ENCODE measurements at places on chromosomes 11 and 22. TPM values are rescaled to one million over a fixed set of nuclear protein-coding genes. Genes with fewer than 3 reads are reported as not detected.

DNA sequence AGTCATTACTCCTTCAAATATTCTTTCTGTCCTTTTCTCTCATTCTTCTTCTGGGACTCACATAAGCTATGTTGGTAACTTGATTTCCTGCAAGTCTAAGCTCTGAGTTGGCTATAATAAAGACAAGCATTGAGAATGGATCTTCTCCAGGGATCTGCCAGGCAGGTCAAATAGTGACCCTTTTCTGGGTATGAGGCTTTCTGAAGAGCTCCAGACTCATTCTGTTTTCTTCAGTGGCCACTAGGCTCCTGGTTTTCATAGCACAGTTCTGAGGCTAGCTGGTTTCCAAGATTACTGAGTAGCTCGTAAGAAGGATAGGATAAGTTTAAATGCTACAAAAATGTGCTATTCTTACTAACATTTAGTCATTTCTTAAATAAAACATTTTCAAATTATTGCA lies 38.3 kb downstream of the TMPRSS5 start:
- DNase-seq = no peak

DNA sequence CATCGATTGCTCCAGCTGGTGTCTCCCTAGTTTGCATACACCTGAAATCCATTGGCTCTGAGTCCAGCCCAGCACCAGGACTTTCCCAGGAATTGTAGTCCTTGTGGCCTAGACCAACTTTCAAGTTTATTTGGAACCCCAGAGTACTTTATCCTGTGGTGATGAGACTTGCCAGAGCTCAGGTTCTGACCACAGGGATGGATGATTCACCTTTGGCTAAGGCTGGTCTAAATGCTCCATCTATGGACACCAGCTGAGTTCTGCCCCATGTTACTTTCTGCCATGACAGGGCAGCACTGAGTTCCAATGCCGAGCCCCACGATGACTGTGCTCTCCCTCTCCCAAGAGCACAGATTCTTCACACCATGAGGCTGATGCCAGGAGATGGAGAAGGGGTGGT lies 17.3 kb upstream of the INSC start:
- DNase-seq = no peak

DNA sequence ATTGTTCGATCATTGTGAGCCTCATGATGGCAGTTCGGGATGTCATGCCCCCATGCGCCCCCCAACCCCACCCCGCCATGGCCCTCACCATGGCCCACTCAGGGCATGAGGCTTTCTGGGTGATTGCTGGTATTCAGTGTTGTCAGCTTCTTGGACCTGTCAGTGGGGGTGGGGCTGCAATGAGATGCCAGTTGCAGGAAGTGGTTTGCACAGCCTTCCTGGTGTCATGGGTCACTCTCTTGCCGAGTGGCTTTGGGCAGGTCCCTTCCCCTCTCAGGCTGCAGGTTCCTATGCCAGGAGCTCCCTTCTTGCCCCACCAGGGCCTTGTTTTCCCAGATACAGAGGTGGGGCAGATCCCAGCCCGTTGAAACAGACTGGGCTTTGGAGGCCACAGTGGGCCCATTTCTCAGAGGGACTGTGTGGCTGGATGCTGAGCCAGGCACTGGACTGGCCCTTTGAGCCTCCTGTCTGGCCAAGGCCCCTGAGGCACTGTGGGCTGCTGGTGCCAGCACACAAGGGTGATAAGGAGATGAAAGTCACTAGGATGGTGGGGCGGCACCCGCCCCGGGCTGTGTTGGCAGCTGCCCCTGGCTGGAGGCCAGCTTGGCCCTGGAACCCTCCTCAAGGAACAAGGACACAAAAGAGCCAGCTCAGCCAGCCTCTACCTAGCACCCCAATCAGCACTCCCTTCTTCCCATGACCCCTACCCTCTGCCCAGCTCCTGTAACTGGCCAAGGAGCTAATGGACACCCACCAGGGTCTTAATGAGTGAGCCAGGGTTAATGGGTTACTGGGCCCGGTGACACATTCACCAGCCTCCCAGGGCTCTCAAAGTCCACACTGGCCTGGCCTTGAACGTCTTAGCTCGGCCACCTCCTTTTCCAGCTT lies 1.5 kb upstream of the GGT1 start:
- no peak for DNase-seq

- peak; percentile 50 for DNase-seq
These were observed 6.9 kb downstream of the IL18BP start for GRCh38 chr11:72005347-72006260.

DNA sequence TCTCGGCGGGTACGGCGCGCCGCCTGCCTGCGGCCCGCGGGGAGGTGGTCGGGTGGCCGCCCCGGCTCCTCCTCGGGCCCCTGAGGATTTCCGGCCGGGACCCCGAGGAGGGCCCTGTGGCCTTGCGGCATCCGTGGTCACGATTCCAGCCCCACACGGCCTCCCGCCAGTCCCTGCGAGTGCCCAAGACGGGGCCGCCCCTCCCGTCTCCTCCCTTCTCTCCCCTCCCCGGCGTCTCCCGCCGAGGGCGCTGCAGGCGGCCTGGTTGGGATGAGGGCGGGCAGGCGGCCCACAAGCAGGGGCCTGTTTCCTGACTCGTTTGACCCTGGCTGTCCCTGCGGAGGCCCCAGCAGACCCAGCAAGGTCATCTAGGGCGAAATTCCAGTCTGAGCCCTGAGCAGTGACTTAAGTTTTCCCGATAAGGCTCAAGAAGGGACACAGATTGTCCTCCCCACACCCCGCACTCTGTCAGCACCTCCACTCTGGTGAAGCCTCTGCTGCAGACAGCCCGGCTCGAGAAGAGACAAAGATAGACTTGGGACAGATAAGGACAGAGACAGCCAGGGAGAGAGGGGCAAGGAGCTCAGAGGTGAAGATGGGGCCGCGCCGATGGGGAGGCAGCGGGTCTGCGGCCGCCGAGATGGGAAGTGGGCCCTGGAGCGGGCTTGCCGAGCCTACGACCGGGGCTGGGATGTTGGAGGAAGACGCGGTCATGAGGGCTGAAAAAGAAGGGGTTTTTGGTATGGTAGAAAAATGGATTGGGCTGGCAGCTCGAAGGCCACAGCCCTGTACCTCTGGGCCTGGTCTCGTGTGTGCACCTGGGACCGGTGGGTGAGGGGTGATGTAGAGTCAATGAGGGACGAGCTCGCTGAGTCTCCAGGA lies 95.0 kb downstream of the SWAP70 start:
- peak; percentile 63 for DNase-seq

DNA sequence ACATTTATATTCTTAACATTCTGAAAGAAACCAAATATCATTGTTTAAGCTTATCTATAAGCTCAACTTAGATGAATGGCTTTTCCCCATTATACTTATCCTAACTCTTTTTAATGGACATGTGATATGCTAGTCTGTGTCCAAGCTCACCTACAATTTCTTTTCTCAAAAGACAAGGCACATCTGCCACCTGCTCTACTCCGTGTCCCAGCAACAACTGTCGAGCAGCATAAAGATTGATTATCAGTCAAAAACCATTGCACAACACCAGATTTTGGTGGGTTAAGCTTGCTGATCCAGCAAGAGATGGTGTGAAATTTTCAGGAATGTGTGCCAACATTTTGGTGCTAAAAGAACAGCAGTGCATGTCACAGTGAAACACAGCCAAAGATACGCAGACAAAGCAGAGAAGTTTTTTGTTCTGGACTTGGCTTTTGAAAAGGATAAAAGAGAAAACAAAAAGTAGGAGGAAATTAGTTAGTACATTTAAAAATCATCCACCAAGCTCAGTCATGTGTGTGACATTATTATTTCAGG lies 65.8 kb downstream of the DCDC1 start:
- DNase-seq = no peak

GRCh38 chr11:125082611-125083311 lies 19.7 kb downstream of the SLC37A2 start:
- no peak for DNase-seq

DNA sequence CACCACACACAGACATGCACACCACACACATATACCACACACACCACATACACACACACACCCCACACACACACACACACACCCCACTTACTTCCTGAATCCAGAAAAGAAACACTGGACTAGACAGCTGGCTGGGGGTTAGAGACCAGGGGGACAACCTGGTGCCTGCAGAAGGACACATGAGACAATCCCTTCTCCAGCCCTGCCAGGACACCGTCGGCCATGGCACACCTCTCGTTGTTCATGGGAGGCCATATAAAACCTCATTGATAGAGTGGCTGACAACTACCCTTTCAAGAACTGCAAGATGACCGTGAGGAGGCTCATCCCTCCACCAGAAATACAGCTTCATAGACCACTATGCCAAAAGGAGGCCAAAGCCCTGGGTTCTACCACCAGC lies 54.3 kb downstream of the IGSF9B start:
- peak; percentile 14 for DNase-seq

DNA sequence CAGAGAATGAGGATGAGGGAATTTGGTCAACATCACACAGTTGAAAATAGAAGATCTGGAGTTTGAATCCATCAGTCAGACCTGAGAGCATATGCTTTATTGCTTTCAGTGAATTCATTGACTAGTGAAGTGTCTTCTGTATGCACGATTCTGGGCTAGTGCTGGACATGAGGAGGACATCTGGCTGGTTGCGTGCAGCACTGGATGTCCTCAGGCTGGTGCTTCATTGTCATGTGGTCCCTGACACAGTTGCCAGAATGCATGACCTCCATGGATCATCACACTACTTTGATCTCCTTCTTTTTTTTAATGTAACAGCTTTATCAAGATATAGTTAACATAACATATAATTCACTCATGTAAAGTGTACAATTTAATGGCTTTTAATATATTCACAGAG lies 44.5 kb upstream of the MMP7 start:
- DNase-seq = no peak

GRCh38 chr11:104036588-104036987 lies at the start of gene DDI1:
DDI1 (plus strand) TSS chr11:104036640; CDS start chr11:104036823, 183 bp downstream.
- DNase-seq = no peak

DNA sequence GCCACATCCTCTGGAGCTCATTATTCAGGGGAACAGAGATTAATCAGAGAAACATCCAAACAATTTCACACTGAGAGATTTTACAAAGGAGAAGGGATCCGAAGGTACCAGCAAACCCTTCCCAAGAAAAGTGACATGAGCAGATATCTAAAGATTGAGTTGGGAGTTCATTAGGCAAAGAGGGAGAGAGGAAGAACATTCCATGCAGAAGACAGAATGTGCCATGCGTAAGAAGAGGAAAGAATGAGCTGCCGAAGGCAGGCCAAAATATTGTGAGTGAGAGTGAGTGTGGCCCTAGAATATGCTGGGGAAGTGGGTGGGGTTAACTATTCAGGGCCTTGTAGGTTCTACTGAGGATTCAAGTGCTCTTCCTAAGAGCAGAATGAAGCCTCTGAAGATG lies 50.0 kb upstream of the LYVE1 start:
- DNase-seq = no peak

GRCh38 chr11:2188745-2189144 lies 17.1 kb upstream of the TH start:
- DNase-seq = no peak

DNA sequence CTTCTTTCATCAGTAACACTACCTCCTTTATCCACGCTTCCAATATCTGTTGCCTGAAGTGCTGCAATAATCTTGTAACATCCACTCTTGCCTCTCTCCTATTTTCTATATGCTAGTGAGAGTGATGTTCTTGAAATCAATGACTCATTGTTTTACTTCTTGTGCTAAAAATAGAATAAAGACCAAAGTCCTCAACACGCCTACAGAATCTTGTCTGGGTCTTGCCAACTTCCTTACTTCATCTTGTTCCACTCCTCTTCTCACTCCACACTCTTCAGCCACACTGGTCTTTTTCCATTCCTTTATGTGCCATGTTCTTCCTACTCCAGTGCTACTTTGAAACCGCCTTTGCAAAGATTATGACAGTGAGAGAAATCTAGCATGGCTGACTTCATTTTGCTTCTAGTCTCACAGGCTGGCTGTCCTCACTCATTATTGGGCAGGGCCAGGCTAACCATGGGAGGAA lies 136.4 kb downstream of the CCDC81 start:
- no peak for DNase-seq

- DNase-seq = no peak
These were observed 111.4 kb upstream of the TBCEL start for GRCh38 chr11:120912504-120912903.

GRCh38 chr22:33787645-33788456 lies 132.4 kb downstream of the LARGE1 start:
- no peak for DNase-seq

DNA sequence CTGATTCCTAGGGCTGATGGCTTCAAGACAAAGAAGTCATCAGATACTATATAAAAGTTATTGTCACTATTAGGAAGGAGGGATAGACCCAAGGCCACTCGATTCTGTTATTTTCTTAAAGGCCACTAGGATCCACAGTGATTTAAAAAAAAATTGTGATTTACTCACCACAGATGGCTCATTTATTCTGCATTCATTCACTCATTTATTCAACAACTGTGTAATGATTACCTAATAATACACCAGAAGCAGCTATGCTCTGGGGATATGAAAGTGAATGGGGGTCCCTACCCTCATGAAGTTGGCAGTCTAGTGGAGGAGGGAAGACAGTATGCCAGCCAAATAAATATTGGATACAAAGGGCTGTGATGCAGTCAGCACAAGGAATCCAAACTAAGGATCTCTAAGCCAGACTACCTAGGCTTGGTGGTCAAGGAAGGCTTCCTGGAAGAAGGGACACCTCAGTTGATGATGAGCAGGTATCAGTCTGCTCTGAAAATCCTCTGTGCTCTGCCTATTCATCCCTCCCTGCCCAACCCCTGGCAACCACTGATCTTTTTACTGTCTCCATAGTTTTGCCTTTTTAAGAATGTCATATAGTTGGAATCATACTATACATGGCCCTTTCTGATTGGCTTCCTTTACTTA lies 110.5 kb downstream of the NAT10 start:
- no peak for DNase-seq

Gene CDHR5
- not detected for total RNA-seq

Gene KRTAP5-7
- total RNA-seq = not detected

Gene GUCD1
- total RNA-seq = 91.4 TPM

Gene NCAM1
- 17.9 TPM for total RNA-seq

Gene CABP7
- not detected for total RNA-seq

Gene KCNQ1OT1
- 2.1 TPM for total RNA-seq

Gene EFCAB6
- 3.0 TPM for total RNA-seq

Gene IL18BP
- total RNA-seq = 10.4 TPM

Gene SCGB1A1
- not detected for total RNA-seq

Gene XKR3
- not detected for total RNA-seq

Gene TYR
- total RNA-seq = not detected

Gene ARFGAP3
- 51.2 TPM for total RNA-seq

Gene MIOX
- not detected for total RNA-seq
